Immature natural killer cell (primary cell): ENCODE measurements at places on chromosomes 11 and 22.
A peak's percentile ranks its signal among the peaks of the same experiment; 100 is the strongest.

DNA sequence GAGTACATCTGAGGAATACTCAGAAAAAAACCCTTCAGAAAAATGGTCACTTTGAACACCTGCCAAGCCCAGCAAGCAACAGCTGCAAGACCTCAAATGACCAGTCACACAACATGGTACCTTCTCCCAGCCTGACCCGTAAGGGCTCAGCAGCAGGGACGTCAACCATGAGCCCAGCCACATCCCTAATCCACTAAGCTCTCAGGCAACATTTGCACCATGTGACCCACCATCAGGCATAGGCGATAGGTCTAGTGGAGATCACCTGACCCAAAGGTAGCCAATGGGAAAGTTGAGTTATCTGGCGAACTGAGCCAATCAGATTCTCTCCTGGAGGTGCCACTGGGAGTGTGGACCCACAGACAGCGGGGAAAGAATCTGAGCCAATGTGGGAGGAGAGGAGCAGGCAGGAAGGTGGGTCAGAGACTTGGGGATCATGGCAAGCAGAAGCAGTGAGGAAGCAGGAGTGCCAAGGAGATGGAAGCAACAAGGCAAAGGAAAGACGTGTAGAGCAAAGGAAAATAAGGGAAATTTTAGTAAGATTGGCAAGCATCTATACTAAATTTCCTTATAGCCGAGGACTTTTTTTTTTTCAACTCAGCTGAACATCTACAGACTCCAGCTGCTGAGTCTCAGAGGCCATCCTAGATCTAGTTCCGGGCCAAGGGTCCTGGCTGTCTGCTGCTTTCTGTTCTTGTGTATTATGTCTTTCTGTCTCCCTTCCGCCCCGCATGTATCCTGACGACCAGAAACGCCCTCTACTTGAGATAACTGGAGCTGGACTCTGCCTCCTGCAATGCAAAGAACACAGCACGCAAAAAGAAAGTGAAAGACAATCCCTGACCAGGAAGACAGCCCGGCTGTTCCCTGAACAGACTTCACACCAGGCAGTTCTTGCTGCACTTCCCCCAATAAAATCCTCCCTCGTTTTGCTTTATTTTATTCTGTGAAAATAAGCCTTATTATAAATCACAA, 11.0 kb upstream of the PLAAT2 start:
- DNase-seq: peak; percentile 60

DNA sequence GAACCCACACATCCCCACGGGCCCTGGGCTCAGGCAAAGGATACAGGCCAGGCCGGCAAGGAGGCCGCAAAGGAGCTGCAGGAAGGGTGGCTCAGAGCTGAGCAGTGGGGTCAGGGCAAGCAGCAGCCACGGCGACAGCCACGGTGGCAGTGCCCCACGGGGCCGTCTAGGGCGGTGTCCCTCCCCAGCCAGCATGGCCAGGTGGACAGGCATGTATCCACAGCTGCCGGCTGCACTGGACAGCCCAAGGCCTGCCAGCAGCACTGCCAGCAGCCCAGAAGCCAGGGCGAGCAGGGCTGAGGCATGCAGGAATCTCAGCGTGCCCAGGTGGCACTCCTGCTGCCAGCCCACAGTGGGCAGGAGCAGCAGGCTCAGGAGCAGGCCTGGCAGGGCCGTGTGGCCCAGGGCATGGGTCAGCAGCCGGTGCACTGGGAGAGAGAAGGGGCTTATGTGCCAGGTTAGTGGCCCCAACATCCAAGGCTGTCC, 3.9 kb downstream of the RHBDD3 start:
- DNase-seq: no peak

- DNase-seq: no peak
These were observed 660.3 kb downstream of the TBC1D22A start for GRCh38 chr22:47422736-47423135.

- DNase-seq: no peak
These were observed 6.0 kb upstream of the NDUFS8 start for GRCh38 chr11:68024508-68024907.

DNA sequence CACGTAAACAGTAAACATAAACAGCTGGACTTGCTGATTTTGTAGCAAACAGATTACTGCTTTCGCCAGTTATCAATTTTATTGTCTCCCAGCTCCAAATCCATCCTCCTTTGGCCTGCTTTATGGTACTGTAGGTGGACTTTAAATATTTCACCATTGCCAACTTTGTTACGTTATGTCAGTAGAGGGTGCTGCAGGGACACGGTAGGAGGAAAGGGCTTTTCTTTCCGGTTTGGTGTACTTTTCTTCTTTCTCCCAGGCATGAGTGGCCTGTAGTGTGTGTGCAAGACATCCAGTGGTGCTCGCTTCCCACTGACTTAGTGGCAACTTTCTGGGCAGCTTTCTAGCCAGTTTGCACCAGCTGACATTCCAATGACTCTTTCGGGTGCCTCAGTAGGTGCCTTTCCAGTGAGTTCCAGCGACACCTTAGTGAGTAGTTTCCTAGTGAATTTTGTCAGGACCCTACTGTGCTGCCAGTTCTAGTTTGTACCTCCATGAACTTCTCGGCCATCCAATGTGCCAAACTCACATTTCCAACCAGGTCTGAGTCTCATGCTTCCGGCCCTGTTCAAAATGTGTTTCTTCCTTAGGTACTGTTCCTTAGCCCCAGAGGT, 267.6 kb upstream of the TENM4 start:
- DNase-seq: no peak

DNA sequence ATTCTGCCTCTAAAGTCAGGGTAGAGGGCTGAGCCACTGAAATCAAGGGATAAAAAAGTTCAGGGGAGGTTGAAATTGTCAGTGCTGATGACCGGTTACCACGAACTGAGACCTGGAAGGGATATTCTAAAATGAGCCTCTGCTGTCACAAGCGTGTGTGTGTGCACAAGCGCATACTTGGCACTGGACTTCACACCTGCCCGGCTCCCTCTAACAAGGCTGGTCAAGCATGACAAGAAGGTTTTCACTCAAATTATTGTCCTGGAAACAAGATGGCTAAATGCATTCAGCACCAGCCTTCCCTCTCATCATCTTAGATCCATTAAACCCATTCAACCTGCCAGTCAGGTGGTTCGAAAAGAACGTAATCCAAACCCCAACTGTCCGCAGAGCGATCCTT, 54.8 kb upstream of the CECR2 start:
- DNase-seq: no peak

GRCh38 chr11:104876861-104877431, 21.3 kb downstream of the CASP12 start:
- DNase-seq: peak; percentile 48
